ENCODE measurements at places on chromosomes 4 and X. TPM values are rescaled to one million over a fixed set of nuclear protein-coding genes. Genes with fewer than 3 reads are reported as not detected.
A peak's percentile ranks its signal among the peaks of the same experiment; 100 is the strongest.

CXXC4 gene
- total RNA-seq: 1.6 TPM

GRCh38 chr4:143294310-143294709 lies 42.4 kb upstream of the GAB1 start:
- no peak for DNase-seq

PCDH7 gene
- 38.8 TPM for total RNA-seq

PSAPL1 gene
- not detected for total RNA-seq

DGAT2L6 gene
- not detected for total RNA-seq

- no peak for DNase-seq
Observed at GRCh38 chrX:107448998-107449835, at the start of gene FRMPD3. Gene FRMPD3 (plus strand): TSS chrX:107449652. CDS start chrX:107526589, 76,937 bp downstream.

DNA sequence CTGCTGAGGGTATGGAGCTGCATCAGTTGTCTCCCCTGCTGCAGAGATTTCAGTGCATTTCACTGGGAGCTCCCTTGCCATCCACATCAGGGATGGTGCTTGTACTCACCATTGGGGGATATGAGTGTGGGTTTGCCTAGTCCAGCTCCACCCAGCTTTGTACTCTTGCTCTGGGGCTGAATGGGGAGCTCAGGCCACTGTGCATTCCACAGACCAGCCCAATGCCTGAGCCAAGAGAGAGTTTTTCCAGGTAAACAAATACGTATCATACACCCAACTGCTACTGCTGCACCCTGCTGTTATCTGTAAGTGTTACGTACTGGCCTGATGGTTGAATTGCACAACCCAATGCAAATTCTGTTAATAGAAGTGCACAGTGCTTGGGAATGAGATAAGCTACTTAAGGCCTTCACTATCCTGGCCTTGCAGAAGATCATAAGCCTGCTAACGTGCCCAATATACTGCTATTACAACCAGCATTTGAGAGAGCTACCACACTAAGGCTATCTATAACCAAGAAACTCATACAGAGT lies 205.0 kb upstream of the DMD start:
- no peak for DNase-seq

GRCh38 chrX:72545990-72546389 lies 26.7 kb downstream of the HDAC8 start:
- DNase-seq: no peak

- no peak for DNase-seq
Observed at GRCh38 chr4:185210102-185210981, 944 bp downstream of the SNX25 start.

DNA sequence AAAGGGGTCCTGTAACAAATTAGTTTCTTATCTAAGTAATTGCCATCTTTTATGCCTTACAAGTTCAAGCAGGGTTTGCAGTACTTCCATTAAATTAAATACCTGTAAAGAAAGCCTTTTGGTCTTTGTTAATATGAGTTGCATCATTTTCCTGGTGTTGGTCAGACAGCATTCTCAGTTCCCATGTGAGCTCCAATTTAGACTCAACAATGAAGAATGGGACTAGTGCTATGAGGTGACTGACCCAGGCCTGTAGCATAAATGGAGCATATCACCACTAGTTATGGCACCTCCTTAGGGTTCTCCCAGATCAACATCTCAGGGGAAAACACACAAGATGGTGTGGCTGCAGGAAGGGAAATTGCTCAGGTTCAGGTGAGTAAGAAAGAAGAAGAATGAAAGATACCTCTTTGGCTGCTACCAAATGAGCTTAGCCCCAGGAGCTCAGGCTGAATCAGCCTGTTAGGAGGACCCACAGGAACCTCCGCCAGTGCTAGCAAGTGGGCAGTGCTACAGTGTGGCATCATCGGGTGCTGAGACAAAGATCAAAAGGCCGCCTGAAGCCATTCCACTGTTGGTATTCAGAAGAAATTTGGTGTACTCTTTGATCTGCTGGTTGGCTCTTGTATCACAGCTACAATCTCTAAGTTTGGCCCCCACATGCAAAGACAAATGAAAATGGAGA lies 1.8 kb downstream of the TTC29 start:
- DNase-seq: no peak

GRCh38 chrX:96540111-96540631 lies 144.5 kb upstream of the DIAPH2 start:
- no peak for DNase-seq

DCTD gene
- total RNA-seq: 116 TPM

- peak; percentile 64 for DNase-seq
Observed at GRCh38 chr4:110484767-110485166, 8.8 kb downstream of the ENPEP start.

GRCh38 chrX:13369256-13370030 lies 49.6 kb upstream of the ATXN3L start:
- DNase-seq: no peak

DNA sequence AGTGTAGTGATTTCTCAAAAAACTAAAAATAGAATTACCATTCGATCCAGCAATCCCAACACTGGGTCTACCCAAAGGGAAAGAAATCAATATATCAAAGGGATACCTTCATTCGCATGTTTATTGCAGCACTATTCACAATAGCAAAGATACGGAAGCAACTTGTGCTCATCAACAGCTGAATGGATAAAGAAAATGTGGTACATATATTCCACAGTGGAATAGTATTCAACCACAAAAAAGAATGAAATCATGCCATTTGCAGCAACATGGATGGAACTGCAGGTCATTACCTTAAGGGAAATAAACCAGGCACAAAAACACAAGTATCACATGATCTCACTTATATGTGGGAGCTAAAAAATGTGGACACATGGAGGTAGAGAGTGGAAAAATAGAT lies 42.7 kb upstream of the NKAP start:
- DNase-seq: no peak

DNA sequence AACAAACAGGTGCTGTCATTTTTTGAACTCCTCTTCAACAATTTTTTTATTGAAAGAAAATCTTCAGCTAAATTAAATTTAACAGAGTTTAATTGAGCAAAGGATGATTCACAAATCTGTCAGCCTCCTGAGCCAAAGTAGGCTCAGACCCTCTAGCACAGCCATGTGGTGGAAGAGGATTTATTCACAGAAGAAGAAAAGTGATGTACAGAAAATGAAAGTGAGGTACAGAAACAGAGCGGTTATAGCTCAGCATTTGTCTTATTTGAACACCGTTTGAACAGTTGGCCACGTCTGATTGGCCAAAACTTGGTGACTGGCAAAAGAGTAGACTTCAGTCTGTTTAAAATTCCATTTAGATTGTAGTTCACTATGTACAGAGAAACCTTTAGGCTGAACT lies 217.3 kb downstream of the SPANXN1 start:
- DNase-seq: peak; percentile 3

DNA sequence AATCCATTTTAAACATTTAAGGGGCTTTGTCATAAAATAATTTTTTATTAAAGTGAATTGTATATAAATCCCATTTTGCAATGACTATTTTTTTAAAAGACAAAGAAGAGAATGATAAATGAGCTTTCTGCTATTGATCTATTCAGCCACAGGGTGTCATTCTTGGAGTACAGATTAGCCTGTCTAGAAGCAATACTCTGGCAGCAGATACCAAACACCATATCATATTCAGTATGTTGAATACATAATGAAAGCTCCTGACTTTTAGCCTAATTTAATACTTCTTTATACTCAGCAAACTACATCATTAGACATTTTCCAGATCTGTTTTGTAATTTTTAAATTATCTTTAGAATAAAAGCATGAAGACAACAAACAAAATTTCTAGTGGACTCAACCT lies 496.3 kb downstream of the PDGFC start:
- DNase-seq: peak; percentile 52

DNA sequence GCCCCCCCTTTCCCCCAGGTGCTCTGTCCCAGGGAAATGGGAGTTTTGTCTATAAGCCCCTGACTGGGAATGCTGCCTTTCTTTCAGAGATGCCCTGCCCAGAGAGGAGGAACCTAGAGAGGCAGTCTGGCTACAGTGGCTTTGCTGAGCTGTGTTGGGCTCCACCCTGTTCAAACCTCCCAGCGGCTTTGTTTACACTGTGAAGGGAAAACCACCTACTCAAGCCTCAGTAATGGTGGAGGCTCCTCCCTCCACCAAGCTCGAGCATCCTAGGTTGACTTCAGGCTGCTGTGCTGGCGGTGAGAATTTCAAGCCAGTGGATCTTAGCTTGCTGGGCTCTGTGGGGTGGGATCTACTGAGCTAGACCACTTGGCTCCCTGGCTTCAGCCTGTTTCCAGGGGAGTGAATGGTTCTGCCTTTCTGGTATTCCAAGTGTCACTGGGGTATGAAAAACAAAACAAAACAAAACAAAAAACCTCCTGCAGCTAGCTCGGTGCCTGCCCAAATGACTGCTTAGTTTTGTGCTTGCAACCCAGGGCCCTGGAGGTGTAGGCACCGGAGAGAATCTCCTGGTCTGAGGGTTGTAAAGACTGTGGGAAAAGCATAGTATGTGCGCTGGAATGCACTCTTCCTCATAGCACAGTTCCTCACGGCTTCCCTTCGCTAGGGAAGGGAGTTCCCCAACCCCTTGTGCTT lies 41.7 kb downstream of the ITM2A start:
- peak; percentile 6 for DNase-seq

DNA sequence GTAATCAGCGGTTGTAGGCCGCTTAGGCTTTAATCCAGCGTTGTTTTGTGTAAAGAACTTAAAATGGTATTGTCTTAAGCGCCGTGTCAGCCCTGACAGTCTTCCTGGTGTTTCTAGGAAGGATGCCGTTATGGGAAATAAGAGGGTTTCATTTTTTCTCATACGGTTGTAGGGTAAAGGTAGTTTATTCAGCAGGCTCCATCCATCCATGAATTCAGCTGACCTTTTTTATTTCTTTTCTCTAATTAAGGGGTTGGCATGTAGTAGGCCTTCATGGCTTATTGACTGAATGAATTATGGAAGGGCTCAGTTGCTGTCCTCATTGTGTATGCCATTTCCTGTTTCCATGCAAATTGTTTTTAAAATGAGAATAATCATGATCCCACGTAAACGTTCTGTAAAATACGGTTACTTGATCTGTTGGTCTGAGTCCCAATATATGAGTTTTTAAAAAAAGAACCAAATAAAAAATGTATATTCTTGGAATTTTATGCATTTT lies 693 bp downstream of the OCIAD1 start:
- DNase-seq: no peak

DNA sequence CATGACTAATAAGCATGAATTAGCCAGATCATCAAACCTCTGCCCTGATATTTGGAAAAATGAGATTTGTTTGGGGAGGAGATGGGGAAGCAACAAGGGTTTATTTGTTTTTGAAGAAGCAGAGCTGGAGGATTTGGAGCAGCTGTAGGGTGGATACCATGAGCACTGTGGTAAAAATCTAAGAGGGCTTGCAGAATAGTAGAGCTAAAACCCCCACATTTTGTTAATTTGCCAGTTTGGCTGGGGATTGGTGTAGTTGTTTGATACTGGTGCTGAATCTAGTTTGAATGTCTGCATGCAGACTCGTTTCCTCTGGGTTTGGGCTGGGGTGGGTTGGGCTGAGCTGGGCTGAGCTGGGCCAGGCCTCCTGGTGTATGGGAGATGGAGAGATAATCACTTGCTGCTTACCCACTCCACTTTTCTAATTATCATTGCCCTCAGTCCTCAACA lies 43.7 kb downstream of the SMAD1 start:
- no peak for DNase-seq

DNA sequence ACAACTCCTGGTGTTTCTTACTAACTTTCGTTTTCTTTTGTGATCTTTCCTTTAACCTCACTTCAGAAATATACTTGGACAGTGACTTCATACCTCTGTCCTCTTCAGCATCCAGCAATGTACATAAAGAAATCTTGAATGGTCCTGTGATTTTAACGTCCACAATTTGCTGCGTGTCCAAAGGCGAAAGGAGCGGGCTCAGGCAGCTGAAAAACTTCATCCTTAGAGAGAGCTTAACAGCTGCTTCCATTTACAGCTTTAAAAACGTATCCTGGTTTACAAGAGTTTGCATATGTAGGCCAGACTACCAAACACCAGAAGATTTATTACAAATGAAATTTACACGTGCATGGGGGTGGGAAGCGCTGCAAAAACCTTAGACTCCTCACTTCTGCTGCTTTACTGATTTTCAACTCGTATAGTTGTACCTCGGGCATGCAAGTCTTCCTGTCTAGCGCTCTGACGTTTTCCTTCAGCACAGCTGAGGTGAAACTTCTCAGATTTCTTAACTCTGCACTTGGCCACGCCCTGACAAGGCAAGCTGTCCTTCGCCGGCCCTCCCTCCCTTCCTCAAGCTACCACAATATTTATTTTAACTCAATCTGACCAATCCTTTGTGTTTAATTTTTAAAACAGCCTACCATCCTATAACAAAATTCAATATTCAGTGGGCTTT lies 406.4 kb downstream of the FAM47A start:
- peak; percentile 85 for DNase-seq

- no peak for DNase-seq
Observed at GRCh38 chr4:94610145-94610544, 147.6 kb upstream of the BMPR1B start.

Data from H4 (cell line).